ENCODE measurements at places on chromosomes 12 and 14.

DNA sequence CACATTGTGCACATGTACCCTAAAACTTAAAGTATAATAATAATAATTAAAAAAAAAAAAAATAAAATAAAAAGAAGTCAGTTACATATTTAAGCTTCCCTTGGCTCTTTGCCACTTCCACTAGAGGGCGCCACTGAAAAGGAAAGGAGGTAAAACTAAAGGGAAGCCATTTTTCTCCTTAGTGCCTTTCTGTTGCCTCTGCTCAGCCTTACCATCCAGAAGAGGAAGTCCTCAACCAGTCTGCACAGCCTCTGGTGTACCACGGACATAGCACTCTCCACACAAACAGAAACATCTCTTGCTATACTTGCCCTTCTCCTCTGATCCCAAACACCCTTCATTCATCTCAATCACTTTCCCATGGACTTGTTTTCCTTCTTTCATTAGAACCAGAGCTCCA, 169.0 kb upstream of the EEA1 start:
- DNase-seq = peak; percentile 51

DNA sequence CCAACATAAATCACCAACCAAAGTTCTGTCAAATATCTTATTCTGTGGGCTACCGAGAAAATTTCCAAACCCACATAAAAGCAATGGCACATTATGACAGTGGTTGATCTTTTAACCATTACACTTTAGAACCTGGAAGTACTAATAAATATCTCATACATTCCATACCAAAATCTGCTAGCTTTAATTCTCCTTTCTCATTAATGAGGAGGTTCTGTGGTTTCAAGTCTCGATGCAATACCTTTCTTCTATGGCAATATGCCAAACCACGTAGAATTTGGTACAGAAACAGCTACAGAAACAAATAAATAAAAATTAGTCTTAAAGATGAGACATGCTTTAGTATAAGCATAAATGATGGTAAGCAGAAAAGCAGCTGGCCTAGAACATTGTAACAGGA, 100.7 kb downstream of the ELK3 start:
- no peak for DNase-seq

- no peak for DNase-seq
Observed at GRCh38 chr12:94140556-94140955, 7.8 kb upstream of the PLXNC1 start.

DNA sequence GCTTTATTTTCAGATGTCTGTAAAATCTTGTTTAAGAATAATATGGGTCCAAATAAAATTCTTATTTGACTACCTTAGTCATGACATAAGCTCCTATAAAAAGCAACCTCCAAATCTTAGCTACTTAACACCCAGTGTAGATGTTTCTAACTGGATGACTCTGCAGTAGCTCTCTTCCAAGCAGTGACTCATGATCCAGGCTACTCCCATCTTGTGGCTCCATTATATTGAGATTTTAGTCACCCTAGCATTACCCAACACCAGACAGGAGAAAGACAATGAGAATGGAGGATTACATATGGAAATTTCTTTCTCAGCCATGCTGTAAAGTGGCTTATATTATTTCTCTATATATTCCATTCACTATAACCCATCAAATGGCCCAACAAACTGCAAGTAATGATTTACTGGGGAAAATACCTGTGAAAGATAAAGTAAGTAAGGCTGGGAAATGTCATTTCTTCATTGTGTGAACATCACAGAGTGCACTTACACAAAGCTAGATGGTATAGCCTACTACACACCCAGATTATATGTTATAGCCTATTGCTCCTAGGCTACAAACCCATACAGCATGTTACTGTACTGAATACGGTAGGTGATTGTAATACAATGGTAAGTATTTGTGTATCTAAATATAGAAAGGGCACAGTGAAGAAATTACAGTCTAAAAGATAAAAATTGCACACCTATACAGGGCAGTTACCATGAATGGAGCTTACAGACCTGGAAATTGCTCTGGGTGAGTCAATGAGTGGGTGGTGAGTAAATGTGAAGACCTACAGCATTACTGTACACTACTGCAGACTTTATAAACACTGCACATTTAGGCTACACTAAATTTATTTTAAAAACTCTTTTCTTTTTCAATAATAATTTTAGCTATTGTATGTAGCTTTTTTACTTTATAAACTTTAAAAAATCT, 163.2 kb downstream of the DYRK2 start:
- DNase-seq = no peak

GRCh38 chr12:79936670-79937069, 1.8 kb upstream of the PPP1R12A start:
- DNase-seq = no peak

- DNase-seq = no peak
Observed at GRCh38 chr14:33767586-33768457, 183.1 kb downstream of the EGLN3 start.

DNA sequence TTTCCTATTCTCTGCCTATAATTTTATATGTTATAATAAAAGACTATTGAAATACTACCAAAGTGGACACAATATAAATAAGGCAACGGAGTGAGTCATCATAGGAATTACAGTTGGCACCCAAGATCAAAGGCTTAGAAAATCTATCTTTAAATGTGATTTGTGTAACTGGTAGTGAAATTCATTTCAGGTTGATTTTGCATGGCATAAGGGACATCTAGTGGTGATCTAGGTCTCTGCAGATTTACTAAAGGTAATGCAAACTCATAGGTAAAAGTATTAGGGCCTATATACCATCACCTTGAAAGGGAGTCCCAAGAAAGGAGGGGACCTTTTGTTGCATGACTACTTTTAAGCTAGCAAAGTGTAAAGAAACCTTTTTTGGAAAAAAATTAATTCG, 527.2 kb downstream of the NRXN3 start:
- DNase-seq = no peak

GRCh38 chr12:101841069-101841468, 10.3 kb upstream of the GNPTAB start:
- no peak for DNase-seq

GRCh38 chr12:69916544-69917235, 91.7 kb downstream of the MYRFL start:
- DNase-seq = no peak

- no peak for DNase-seq
Observed at GRCh38 chr12:6602526-6602925, 4.7 kb downstream of the CHD4 start.

DNA sequence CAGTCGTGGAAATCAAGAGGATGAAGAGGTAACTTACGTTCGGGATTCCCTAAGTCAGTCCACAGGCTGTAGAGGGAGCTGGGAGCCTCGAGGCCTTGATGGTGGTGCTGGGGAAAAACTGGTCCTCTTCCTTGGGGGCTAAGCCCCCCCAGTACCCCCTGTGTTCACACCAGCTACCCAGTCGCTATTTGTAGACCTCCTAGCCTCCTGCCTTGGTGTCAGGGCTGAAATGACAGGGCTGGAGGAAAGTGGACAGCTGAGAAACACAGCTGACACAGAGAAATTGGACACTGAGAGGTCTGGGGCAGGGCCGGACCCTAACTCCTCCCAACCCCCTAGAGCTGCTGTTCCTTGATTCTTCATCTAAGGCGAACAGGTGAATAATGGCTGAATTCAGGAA, at the start of gene STAC3:
Gene STAC3, minus strand, starts transcription at position 232 of the 400 bp plus-strand sequence. CDS start 1,551 bp downstream, outside the sequence.
- no peak for DNase-seq

DNA sequence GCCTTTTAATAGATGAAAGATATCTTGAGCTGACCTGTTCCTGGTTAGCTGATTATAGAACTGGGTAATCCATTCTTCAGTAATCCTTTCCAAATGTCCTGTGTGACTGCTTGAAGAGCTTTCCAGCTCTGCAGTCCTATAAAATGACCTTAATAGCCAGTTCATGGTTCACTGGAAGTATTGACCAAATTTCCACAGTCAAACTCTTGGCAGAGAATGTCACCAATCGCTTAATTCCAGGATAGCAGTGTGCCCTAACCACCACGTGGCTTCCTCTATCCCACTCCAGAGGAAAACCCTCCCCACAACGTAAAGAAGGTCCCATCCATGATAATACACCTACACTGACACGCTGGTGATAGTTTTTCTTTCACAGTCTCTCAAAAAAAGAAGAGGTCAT, 17.4 kb downstream of the PRKAB1 start:
- DNase-seq = no peak
